CD4-positive, alpha-beta memory T cell (primary cell): ENCODE measurements at places on chromosomes 11 and 22.

DNA sequence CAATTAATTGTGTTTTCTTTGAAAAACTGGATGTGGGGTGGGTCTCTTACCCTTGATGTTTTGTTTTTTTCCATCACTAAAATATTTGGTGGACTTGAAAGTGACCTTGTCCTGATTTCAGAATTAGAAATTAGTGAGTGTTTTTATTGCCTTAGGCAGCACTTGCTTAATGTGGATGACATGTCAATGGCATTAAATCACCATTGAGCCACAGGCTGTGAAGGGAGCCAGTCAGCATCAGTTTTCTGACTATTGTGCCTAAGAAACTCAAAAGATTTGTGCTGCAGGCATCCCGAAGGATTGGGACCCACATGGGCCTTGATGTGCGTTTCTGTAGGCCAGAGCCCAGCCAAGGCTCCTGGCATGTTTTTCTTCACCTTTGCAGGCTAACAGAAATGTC lies 53.8 kb downstream of the SWAP70 start:
- no peak for DNase-seq

DNA sequence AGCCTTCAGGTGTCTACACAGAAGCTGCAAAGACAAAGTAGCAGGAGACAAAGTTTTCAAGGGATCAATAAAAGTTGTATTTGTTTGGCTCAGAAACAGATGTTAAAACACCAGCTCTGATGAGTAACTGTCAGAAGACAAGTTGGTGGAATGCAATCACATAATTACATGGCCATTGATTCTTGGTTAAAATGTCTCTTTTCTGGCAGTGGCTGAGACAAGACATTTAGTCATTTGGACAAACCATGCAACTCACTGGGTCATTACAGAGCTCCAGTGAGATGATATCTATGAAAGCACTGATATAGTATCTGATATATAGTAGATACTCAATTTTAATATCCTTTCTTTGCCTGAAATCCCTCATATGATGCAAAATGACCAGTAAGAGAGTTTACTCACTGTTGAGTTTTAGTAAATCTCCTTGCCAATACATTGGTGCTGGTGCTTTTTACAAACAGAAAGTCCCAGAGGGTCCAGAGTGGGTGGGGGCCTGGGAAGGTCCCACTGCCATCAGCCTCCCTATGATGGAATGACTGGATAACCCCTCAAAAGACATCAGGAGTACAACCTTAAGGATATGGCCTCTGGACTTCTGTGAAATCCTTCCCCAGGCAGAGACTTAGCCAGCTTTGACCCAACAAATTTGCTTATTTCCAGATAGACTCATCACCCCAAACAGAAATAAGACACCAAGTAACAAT lies 95.0 kb downstream of the SLC1A2 start:
- DNase-seq = no peak

DNA sequence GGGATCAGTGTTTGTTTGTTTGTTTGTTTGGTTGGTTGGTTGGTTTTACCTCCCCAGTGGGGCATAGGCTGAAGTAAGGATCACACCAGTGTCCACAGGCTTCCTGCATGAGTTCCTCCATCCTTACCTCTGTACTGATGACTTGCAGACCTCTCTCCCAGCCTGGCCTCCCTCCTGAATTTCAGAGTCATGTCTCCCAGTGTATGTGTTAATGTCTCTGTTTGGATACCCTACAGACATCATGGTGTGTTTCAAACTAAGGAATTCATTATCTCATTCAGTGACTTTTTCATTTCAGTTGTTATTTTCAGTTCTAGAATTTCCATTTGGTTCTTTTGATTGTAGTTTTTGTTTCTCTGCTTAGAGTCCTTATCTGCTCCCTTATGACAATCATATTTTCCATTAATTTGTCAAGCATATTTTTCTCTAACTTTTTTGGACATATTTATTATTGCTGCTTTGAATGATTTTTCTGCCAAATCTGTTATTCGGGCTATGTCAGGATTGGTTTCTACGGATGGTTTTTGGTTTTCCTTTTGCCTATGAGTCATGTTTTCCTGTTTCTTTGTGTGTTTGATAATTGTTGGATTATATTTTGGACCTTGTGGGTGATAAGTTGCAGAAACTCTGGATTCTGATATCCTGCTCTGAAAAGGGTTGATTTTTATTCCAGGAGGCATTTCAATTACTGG lies 23.6 kb downstream of the MYEOV start:
- DNase-seq = no peak

DNA sequence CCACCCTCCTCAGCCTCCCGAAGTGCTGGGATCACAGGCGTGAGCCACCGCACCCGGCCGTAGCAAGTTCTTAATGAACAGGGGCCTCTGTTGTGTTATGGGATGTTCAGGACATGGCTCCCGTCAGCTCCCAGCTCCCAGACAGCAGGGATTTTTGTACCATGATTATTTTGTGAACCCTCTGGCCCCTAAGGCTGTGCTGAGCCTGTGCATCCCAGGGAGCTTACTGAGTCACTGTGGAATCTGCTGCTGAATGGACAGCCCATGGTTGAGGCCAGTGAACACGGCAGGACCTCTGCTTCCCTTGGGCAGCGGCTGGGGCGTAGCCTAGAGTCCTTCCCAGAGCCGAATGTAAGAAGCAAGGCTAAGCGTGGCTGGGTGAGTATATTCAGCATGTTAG lies 245.2 kb downstream of the NTM start:
- no peak for DNase-seq

DNA sequence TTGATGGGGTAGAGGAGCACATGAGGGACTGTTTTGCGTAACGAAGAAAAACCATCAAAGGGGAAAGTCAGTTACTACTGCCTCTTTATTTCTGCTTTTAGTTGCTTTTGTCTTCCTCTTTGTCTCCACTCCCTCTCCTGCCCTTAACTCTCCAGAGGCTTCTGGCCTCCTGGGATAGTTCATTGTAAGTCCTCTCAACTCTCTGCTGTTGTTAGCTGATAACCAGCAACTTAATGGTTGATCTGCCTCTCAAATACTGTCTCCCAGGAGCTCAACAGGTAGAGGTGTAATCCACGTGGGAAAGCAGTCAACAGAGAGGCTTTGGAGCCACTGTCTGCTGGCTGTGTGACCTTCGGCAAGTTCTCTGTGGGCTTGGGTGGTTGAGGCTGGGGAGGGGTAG lies 47.3 kb downstream of the CCDC81 start:
- no peak for DNase-seq

GRCh38 chr11:118272001-118272400 lies 7.9 kb upstream of the MPZL2 start:
- DNase-seq = no peak

- DNase-seq = no peak
These were observed 13.8 kb downstream of the FLI1 start for GRCh38 chr11:128707681-128708080.

DNA sequence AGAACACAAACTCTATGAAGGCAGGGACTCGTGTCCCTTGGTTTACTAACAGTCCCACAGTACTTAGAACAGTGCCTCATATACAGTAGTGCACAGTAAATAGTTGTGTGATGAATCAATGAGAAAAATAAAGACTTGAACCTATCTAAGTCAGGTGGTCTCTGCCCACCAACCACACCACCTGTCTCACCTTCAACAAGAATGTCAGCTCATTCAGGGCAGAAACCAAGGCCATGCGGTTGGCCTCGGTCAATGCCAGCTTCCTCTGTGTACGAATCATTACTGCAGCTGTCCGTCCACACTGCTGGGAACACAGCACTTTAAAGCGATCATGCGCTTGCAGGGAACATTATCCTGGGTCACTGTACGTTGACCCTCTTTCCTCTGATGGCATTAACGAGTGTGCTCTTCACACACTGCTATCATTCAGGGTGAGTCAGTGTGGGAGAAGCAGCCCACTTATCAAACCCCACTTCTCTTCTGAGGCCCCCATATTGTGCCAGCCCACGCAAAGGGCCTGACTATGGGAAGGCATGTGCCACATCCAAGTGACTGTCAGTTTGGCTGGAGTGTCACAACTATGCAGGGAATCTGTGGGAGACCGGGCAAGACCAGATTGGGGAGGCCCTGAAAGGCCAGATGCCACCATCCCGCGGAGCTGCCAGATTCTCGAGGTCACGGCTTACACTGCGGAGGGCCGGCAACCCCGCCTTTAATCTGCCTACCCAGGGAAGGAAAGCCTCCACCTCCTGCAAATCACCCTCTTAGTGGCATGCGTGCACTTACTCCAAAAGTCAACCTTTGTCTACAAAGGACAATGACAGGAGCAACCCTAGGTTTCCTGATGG lies 36.1 kb downstream of the LARGE1 start:
- no peak for DNase-seq

- DNase-seq = no peak
These were observed 21.4 kb downstream of the SCUBE2 start for GRCh38 chr11:9069862-9070470.

DNA sequence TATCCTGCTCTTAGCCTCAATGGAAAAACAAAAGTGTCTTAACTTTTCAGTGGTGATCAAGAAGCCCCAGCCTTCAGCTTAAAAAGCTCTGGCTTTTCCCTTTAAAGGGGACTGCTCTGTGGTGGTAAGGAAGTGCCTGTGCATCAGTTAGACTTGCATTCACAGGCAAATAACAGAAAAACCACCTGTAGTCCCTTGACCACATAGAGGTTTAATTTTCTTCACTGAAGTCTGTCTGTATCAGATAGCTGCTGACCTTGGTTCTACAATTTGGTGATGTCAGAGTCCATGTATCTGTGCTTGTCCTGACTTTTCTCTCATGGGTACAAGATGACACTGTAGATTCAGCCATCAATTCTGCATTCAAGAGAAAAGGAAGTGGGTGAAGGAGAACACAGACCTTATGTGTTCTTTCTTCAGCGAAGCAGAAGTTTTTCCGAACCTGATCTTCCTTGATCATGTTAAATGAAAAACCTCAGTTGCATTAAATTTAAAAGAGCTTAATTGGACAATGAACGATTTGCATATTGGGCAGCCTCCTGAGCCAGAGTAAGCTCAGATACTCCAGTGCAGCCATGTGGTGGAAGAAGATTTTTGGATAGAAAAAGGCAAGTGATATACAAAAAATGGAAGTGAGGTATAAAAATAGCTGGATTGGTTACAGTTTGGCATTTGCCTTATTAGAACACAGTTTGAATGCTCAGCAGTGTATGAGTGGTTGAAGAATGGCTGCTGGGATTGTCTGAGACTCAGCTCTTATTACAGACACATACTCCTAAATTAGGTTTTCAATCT lies 43.2 kb upstream of the RDX start:
- DNase-seq = no peak

DNA sequence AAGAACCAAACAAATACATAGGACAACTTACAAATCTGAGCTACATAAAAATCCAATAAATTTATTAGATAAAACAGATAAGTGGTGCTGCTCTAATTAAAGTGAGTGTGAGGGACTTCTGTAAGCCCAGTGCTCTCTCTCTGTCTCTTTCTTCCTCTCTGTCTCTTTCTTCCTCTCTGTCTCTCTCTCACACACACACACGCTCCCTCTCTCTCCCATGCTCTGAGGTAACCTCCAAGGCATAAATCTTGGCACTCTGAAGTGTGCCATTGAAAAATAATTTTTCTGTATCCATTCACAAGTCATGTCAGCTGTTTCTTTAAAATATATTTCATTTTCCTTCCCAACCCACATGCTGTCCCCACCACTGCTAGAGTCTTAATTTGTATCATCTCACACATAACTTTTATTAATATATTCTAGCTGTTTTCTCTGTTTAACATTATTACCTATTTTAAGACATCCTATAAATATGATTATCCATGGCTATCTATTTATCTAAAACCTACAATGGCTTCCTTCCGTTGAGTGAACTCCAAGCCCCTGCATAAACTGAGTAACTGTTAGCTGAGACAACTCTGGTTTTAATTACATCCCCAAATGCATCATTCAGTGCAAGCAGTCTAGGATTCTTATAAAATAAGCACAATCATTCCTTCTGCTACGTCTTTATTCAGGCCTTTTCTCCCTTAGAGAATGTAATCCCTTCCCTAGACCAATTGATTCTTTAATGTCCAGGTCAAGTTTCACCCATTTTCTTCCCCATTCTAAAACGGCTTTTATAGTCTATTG lies 57.4 kb upstream of the SLC5A12 start:
- DNase-seq = no peak

DNA sequence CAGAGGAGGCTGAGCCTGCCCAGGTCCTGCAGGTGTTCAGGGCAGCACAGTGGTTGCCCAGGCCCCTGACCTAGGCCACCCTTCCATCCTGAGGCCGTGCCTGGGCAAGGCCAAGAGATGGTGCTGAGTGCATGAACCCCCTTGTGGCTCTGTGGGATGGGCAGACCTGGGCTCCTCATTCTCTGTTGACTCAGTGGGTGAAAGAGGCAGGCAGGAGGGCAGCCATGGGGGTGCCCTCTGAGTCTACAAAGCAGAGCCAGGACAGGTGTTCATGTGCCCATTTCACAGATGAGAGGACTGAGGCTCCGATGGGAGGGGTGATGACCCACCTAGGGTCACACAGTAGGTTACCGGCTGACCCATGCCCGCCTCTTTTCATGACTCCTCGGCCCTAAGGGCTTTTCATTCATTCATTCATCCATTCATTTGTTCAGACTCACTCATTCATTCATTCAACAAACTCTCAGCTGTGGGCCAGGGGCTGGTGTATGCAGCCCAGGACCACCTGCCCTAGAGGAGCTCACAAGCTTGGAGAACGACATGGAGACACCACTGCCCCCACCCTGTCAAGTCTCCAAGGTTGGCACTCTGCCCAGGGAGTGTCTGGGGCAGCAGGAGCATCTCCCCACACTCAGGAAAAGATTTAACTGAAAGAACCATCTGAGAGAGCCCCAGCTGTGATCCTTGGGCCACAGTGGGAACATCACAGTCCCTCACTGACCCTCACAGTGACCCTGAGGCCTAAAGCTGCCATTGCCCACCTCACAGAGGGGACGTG lies 40.5 kb downstream of the IGLL5 start:
- no peak for DNase-seq

DNA sequence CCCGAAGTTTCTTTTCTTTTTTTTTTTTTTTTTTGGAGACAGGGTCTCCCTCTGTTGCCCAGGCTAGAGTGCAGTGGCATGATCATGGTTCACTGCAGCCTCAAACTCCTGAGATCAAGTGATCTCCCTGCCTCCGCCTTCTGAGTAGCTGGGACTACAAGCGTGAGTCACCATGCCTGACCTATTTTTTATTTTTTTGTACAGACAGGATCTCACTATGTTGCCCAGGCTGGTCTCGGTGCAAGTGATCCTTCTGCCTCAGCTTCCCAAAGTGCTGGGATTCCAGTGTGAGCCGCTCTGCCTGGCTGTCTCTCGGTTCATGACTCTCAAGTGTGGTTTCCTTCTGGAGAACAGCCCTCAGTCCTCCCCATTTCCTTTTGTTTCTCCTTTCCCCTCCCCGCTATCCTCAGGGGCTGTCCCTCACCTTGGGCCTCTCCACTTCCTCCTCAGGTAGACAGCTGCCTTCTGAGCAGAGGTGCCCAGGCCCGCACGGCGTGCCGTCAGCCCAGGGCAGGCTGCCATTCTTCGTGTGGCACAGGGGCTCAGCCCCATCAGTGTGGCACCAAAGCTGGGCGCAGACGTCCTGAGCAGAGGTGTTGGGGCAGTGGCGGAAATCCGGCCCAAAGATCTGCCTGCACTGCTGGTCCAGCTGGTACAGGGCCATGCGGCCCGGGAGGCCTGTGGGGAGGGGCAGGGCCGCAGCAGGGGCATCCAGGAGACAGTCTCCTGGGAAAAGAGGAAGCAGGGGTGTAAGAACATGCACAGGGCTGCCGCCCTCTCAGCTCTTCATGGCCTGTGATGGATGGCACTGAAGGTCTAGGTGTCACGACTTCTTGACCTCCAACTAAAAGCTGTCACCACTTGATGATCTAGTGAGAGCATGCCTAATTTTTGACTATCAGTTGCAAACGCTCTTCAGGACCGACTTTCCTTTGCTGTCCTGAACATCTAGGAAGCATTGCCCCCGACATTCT lies 14.0 kb downstream of the ADAMTS8 start:
- DNase-seq = no peak

- no peak for DNase-seq
These were observed 78.5 kb downstream of the ACER3 start for GRCh38 chr11:76939219-76939631.
